ENCODE measurements at places on chromosomes 4 and X.

DNA sequence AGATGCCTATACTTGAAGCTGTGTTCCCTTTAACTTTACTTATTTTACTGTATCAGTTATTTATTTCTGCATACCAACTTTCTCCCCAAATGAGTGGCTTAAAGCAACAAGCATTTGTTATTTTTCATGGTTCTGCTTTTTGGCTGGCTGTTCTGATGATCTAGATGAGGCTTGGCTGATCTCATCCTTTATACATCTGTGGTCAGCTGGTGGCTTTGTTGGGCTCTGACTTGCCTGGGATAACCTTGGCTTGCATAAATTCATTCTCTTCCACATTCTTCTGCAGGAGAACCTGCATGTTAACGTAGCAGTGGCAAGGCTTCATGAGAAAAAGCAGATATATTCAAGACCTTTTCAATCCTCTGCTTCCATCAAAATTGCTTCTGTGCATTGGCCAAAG, 1317.6 kb downstream of the ADGRL3 start:
- DNase-seq: no peak

DNA sequence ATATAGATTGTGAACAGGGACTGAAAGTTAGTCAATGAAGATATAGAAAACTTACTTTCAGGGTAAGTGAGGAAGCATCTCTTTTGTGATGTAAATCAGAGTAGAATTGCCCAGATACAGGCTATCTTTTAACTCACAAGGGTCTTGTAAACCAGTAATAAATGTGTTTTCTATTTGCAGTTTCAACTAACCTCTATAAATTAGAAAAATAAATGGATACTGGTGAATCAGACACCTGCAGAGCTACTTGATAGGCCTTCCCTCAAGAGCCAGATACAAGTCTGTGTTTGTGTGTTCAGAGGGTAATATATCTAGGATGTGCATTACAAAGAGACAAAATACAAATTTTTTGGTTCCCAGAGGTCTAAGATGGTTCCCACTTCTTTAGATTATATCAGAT, 82.9 kb downstream of the DCLK2 start:
- no peak for DNase-seq

GRCh38 chrX:54180403-54180802, 2.7 kb downstream of the FAM120C start:
- no peak for DNase-seq

DNA sequence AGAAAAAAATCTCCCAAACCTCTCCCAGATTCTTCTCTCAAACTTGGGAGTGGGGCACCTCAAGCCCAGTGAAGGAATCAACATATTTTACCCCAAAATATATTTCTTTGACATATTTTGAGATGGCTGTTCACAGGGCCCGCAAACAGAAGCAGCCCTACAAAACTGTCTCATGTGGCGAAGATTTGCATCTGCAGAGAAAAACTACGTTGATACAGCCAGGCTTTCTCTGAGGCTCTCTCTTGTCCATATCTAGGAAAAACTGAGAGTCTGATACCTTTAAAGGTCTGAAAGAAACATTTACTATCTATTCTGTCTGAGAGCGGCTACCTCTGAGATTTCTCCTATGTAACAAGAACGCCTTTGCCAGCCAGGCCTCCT, 23.3 kb upstream of the TMSB4X start:
- DNase-seq: no peak

GRCh38 chr4:107192601-107193000, 156.5 kb upstream of the DKK2 start:
- no peak for DNase-seq

DNA sequence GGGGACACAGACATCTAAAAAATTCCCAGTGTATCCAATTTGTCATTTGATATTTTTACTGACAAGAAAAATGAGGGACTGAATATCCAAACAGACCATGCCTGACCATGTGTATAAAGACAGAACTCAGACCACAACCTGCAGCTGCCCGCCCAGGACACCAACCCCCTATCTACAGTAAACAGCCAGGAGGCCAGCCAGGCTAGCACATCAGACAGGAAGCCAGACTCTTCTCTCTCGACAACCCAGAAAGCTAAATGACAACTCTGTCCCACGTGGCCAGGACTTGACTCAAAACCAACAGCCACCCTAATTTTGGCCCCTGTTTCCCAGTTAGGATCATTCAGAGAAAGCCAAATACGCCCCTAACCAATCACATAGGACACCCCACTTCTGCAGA, 15.1 kb downstream of the AFAP1 start:
- DNase-seq: no peak

- DNase-seq: no peak
Observed at GRCh38 chr4:119040694-119041185, 94.9 kb upstream of the MYOZ2 start.

DNA sequence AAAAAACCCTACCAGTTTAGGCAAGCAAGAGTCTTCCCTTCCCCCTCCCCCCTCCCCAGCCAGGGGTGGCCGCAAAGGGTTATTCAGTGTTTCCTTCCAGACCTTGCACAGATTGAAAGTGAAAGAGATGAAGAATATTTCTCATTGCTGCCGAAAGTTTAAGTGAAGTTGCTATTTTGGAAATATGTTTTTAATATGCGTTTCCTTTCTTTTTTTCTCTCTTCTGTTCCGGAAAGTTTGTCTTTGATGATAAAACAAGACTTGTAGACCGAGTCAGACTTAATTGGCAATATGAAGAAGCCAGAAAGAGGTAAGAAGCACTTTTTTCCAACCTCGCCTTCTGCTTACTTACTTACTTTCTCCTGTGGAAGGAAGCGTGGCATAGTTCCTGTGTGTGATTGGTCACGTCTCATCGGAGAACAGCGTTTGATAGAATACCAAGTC, 58.5 kb upstream of the CLCN4 start:
- no peak for DNase-seq

DNA sequence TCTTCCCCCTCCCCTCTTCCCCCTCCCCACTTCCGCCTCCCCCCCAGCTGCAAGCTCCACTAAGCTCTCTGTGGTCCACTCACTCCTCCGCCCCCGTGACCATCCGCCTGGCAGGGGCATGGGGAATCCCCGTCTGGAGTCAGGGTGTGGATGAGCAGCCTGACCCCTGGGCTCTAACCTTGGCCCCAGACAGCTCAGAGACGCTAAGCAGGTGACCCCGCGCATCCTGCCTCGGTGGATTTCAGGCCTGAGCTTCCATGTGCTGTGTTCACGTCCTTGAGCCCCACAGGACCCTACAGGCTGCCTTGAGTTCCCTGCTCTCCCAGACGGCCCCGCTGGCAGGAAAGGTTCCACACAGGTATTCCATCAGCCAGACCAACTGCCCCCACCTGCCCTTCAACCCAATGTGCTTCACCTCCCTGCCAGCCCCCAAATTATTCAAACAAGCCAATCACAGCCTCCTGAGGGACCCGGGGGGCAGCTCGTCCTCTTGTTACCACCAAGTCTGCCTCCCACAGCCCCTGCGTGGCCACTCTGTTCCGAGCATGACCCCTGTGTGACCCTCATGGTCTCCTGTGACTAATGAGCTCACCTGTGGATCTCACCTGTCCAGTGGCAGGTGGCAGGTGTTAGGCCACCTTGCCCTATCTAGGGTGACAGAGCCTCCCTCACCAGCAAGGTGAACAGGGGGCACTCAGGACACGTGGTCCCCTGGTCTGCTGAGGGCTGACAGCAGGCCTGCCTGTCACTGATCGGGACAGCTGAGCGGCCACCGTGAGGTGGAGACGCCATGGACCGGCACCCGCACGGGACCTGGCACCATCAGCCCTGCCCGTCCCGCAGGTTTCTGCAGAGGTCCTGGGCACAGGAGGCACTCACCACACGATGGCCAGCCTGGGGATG, 73.2 kb upstream of the MXD4 start:
- no peak for DNase-seq

DNA sequence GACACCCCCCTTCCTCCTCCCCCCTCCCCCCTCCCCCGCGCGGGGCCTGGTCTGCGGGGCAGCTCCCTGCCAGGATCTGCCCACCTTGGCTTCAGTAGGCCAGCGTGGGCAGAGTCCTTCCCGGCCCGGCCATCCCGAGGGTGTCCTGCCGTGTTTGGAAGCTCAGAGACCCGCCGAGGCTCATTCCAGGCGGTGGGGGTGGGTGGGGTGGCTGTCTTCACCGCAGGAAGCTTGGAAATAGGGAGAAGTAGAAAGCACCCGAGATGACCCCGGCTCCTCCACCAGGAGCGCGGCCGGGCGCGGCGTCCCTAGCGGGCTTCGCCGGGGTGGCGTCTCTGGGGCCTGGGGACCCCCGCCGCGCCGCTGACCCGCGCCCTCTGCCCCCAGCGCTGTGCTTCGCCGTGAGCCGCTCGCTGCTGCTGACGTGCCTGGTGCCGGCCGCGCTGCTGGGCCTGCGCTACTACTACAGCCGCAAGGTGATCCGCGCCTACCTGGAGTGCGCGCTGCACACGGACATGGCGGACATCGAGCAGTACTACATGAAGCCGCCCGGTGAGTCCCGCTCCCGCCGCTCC, 1.6 kb downstream of the NAT8L start:
- peak; percentile 10 for DNase-seq

DNA sequence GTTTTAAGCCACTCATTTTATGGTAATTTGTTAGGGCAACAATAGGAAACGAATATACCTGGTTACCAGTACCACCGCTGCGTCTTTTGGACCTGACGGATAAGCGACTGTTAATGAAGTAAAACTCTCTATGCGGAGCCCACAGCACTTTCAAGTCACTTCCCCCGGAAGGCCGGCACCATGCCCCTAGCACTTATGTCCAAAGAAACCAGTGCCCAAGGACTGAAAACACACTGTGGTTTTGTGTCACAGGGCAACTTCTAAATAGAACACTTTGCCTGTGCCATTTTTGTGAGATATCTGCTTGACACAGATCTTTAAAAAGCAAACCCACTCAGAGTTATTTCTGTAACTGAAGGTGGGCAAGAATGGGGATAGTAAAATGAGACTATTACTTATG, 22.7 kb downstream of the SH3KBP1 start:
- no peak for DNase-seq

- no peak for DNase-seq
Observed at GRCh38 chrX:52277666-52278065, 91.2 kb upstream of the XAGE2 start.

GRCh38 chrX:136619899-136620505, 28.0 kb upstream of the CD40LG start:
- no peak for DNase-seq

GRCh38 chrX:129719268-129719667, 19.5 kb upstream of the XPNPEP2 start:
- no peak for DNase-seq

DNA sequence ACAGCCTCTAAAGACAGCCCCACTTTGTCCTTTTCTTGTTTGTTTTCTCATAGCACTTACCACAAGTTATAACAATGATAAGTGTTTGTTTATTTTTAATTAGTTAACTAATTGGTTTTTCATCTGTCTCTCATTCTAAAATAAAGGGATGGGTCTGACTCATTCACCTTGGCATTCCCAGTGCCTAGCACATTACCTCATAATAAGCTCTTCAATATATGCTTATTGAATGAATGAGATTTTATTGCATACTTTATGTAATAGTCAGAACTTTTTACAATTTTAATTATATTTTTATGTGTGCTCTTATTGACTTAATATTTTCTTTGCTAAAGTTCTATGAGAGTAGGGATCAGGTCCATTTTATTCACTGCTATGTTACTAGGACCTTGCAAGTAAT, 22.8 kb upstream of the PRKG2 start:
- no peak for DNase-seq

GRCh38 chr4:103754844-103755243, 35.1 kb upstream of the TACR3 start:
- DNase-seq: no peak

- DNase-seq: no peak
Observed at GRCh38 chr4:29336861-29337260, 1383.3 kb upstream of the PCDH7 start.

DNA sequence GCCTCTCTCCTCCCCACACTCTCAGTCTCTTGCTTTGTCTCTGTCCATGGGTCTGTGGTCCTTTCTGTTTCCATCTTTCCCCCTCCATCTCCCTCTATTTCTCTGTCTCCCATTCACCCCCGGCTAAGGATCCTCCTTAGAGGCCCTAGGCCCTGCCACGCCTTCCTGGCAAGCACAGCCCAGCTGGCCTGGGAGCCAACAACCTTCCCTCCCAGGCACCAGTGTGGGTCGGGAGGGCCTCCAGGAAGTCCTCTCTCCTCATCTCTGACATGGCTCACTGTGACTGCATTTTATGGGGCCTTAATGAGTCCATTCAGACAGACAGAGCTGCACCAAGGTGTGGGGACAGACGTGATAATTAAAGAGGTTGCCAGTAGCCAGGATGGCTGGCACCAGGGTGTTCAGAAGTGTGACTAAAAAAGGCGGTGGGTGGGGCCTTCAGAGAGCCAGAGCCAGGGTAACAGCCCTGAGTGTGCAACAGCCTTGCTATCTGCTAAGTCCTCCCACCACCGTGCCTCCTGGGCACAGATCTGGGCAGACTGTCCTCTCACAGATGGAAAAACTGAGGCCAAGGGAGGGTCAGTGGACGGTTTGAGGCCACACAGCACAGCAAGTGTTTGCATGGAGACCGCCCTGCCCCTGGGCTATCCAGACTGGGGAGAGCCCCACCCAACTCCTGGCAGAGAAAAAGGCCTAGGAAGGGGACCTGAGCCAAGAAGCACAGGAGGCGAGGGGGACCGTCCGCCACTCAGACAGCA, 31.5 kb downstream of the BLOC1S4 start:
- DNase-seq: peak; percentile 43

GRCh38 chr4:120921456-120922380, 808 bp downstream of the PRDM5 start:
- peak; percentile 79 for DNase-seq

DNA sequence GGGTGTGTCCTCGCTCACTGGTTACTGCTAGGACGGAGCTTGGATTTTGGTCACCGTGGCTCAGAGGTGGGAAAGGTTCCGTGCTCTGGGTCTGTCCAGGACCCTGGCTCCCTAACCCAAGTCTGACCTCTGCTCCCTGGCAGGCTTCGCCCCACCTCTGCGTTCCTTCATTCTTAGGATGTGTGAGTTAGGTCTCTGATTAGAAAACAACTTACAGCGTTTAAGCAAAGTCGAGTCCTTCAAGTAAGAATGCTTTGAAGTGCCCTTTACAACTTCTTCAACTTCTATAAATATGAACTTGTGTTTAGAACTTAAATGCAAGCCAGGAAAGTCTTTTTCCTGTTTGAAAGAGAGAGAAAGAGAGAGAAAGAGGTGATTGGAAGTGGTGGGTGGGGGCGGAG, 891 bp downstream of the TLR2 start:
- DNase-seq: no peak

GRCh38 chrX:39935411-39936064, 162.2 kb downstream of the BCOR start:
- no peak for DNase-seq

GRCh38 chrX:455199-455598, 68.5 kb upstream of the PPP2R3B start:
- DNase-seq: no peak

DNA sequence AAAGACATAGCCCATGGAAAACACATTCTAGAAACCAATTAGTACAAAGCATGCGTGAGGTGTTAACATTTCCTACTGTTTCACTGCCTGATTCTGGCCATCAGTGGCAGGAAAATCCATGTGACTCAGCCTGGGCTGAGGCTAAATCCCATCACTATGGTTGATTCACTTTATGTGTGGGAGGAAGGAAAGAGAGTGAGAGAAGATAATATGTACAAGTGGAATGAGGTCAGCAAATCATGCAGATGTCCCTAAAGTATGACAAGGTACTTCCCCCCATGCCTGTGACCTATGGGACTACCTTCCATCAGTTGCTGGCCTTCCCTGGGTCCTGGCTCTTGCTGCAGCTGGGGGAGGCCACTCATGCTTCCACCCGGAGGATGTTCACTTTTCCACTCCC, 64.2 kb upstream of the MAP3K15 start:
- DNase-seq: no peak

Measured in left ventricle myocardium inferior (tissue), 1 donor.